ENCODE measurements at places on chromosomes 6 and 20.

DNA sequence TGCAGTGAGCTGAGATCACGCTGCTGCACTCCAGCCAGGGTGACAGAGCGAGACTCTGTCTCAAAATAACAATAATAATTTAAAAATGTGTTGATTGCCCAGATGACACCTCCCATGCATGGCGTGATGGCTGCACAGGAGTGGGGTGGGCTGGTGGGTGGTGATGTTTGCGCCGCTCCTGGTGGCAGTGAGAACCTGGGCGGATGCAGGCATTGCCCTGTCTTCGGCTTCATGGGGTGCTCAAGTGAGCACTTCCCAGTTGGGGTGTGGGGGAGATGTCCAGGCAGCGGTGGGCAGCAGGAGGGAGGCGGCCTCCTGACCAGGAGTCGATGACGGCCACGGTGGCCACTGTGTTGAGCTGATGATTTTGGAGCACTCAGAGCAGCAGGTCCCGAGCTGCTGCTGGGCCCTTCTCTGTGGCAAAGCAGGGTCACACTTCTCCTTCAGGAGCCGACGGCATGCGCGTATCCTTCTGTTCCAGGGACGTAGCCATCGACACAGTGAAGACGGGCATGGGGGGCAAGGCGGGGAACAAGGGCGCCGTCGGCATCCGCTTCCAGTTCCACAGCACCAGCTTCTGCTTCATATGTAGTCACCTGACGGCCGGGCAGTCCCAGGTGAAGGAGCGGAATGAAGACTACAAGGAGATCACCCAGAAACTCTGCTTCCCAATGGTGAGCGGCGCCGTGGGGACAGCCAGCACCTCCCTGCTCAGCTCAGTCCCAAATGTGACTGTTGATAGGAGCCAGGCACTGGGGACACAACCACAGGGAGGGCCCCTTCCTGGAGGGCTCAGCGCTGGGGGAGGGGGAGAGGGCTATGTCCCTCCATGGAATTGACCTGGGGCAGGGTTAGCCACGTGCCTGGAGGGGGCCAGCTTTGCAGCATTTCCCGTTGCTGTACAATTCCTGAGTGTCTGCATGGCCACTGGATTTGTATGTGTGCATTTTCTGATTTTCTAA lies 89.7 kb downstream of the SYNJ2 start:
- DNase-seq, result no peak

DNA sequence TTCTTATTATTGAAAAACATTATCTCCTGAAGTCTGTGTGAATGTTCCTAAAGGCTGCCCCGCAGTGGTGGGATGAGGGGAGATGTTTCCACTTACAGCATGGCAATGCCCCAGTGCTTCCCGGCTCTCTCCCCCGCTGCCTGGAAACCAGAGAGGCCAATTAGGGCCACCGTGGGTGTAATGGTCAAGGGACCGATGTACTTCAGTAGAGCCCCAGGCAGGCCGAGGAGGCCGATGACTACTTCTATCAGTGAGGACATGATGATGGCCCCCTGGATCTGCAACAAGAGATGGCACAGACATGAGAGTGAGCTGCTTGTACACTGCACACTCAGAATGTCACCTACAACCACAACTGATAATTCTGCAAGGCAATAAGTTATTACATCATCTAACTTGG lies 117.8 kb downstream of the SLC23A2 start:
- DNase-seq, result no peak

DNA sequence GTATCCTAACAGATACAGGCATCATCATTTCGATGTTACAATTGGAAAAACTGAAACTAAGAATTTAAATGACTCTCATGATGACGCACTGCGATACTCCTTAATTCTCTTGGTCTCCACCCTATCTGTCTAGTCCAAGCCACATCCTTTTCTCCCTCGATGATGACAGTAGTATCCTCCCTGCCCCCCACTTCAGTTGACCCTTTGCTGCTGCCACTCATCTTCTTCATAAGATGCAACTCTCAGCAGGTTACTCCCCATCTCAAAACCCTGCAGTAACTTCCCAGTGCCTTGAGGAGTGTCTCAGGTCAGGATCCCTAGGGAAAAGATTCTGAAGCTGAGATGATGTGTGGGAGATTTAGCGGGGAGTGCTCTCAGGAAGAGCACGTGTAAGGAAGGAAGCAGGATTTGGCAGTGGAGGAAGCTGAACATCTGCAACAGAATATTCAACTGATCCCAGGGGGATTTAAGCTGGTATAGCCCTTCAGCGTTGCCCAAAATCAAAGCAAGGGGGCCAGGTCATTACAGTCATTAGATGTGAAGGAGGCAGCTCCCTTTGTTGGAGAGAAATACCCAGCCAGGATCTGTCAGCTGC lies 16.1 kb downstream of the JPH2 start:
- DNase-seq, result no peak

GRCh38 chr6:26351544-26351953 lies 13.4 kb upstream of the BTN3A2 start:
- no peak for DNase-seq

GRCh38 chr6:105545228-105545920 lies 142.5 kb upstream of the PREP start:
- no peak for DNase-seq

DNA sequence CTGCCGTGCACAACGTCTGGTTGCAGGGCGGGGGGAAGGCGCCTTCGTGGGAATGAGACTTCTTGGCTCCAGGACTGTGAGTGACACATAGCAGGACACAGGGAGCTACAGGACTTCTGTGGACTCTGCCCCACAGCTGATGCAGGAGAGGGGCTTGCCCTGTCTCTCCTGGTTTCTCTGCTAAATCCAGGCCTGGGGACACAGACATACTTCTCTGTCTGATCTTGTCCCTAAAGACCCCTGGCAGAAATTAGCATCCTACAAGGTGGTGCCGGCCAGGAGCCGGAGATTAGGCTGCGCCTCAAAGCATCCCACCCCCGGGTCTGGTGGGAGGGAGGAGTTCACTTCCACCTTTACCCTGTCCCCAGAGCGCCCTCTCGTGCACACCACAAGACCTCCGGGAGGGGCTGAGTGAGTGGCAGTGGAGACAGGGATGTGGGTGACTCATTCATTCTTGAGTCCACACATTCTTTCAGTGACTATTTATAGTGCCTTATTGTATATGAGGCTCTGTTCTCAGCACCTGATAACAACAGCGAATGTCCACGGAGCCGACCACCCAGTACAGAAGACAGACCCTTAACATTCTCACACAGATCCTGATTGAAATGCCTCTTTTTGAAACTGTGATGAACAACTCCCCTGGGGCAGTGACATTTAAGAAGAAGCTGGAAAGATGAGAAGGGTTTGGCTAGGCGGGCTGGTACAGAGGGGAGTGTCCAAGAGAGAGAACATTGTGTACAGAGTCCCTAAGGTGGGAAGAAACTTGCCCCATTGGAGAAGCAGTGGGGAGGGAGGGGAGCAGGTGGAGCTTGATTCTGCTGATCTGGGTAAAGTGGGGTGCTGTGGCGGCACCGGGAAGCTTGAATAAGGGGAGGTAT lies 39.0 kb downstream of the GMPR start:
- DNase-seq, result no peak

- DNase-seq, result no peak
These were observed 247.9 kb upstream of the SLC35B3 start for GRCh38 chr6:8683204-8683603.

DNA sequence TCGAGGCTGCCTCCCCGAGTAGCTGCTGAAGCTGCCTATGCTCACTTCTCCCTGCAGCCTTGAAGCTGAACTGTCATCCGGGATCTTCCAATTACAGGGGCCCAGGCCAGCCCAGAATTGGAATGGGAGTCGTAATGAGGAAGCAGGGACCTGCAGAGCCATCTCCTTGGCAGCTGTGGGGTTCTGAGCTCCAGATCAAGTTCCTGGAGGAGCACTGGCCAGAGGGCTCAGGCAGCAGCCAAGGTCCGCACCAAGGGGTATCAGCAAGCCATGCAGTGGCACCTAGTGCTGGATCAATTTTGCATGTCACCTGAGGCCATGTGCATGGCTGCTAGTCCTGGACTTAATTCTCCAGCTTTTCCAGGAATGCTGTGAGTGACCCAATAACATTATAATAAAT lies 163.2 kb upstream of the TSHZ2 start:
- DNase-seq, result no peak

- no peak for DNase-seq
These were observed 52.7 kb downstream of the LYRM4 start for GRCh38 chr6:5208057-5208456.

GRCh38 chr6:166655251-166655650 lies 28.2 kb upstream of the RPS6KA2 start:
- DNase-seq, result no peak

All from CD4-positive, alpha-beta T cell treated with Interleukin-4 for 1 hour (primary cell).